ENCODE measurements at places on chromosomes 4 and X. TPM values are rescaled to one million over a fixed set of nuclear protein-coding genes. Genes with fewer than 3 reads are reported as not detected.

- peak; percentile 85 for DNase-seq
These were observed 91.4 kb downstream of the STK32B start for GRCh38 chr4:5142726-5143125.

GRCh38 chr4:86661006-86661405, 66.9 kb downstream of the PTPN13 start:
- DNase-seq: no peak

DNA sequence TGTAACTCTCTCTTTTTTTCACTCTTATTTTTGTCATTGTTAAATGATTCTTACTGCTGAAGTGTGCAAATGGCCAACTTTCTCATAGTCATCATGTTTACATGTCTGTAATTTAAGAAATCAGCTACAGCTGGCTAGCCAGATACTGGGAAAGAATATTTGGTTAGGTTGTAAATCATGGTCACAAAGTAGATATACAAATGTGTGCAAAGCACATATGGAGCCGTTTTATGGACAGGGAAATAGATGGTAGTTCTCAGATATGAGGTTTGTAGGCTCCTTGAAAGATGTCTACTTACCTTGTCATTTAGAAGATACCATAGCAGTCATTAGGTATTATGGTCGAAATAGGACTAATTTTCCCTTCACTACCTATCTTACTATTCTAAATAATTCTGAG, 430.4 kb downstream of the ADGRL3 start:
- no peak for DNase-seq

IQCM gene
- total RNA-seq: not detected

SLC6A14 gene
- not detected for total RNA-seq

GRCh38 chr4:5470318-5471198, 237.8 kb downstream of the EVC2 start:
- no peak for DNase-seq
